ENCODE measurements at places on chromosomes 1 and 21.

DNA sequence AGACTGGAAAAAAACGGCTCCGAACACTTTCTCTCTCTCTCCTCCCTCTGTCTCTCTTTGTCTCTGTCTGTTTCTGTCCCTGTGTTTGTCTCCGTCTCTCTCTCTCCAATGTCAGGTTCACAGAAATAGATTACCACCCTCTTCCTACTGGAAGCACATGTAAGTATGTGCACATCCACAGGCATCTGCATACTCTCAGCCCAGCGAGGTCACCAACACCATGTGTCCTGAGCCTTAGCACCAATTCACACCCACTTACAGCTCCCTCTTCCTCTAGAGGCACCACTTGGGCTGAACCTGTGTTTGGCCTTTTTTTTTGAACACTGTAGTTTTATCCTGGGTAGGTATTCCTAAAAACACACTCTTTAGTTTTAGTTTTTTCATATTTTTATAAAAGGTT lies 130.5 kb downstream of the ETS2 start:
- DNase-seq: no peak

GRCh38 chr1:24105368-24106160 lies 6.4 kb downstream of the MYOM3 start:
- DNase-seq: no peak

GRCh38 chr21:30981403-30981802 lies 56.9 kb downstream of the KRTAP19-8 start:
- no peak for DNase-seq

DNA sequence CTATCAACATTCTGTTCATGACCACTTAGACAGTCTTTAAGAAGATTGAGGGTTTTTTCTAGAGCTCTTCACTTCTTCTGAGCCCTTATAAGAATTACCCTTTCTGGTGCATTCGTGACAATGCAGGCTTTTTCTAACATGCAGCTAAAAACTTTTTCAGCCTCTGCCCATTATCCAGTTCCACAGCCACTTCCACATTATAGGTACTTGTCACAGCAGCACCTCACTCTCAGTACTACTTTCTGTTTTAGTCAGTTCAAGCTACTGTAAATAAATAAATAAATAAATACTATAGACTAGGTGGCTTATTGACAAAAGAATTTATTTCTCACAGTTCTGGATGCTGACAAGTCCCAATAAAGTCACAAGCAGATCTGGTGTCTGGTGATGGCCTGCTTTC lies 284.4 kb upstream of the PKN2 start:
- no peak for DNase-seq

DNA sequence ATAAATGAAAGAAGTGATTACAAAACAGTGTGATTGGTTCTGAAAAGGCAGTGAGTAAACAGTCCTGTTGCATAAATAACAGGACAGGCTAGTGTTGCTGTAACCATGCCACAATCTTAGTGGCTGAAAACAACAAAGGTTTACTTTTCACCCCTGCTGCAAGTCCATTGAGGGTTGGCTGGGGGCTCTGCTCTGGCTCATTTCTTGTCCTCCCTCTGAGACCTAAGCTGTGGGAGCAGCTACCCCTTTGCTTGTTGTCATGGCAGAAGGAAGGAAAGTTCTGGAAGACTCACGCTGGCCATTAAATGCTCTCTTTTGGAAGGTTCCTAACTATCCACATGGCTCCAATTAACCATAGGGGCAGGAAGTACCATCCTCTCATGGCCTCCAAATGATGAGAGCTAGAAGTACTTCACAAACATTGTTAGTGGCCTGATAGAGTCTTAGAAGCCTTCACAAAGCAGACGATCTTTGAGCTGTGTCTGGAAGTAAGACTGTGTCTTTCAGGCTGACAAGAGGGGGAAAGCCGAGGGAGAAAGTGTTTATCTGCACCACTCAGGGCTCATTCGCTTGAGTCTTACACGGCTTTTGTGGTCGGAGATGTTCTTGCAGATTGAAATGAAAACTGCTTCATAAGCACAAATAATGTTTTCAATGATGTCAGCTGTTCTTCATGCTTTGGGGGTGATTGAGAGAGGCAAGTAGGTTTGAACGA lies 11.9 kb downstream of the RCSD1 start:
- DNase-seq: no peak

DNA sequence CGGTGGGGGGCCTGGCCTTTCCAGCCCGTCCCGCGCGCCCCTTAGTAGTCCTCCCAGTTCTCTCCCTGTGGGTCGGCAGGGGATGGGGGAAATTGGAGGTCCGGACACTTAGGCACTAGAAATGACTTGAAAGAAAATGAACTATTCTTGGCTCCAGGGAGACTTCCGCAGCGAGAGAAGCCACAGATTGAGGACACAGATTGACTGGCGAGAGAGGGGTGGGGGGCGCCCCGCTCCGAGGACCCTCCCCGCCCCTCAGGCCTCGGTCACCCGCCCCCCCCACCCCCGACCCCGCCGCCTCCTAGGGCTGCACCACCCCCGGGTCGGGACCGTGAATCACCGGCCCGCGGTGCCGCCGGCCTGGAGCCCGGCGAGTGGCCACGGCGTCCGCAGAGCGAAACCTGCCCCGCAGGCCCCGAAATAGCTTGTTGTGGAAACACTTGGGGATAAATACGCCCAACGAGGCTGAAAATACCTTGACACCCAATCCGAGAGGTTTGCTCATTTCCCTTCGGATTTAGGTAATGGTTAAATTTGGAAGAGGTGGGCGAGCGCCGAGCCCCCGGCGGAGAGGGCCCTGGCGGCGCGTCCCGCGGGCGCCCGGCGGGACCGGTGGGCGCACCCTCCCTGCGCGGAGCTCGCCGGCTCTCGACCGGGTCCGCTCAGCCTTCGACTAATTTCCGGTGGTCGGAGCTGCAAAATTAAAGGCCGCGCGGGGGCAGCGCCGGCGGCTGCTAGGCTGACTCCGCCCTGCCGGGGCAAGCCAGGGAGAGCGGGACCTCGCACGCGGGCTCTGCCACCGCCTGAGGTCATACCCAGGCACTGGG lies at the start of gene GFI1:
TSS of gene GFI1 (minus strand) at position 675 of the 827 bp plus-strand sequence. CDS start 3,438 bp downstream, outside the sequence.
- peak; percentile 46 for DNase-seq

Measured in stimulated activated CD4-positive, alpha-beta T cell treated with anti-CD3 and anti-CD28 coated beads, TNF-alpha, amount 100 ng/mL, for 1 hour (primary cell).